ENCODE measurements at places on chromosomes 6 and 20.

- DNase-seq: no peak
Observed at GRCh38 chr6:3609388-3609787, 142.1 kb downstream of the PXDC1 start.

- peak; percentile 17 for DNase-seq
Observed at GRCh38 chr6:117477988-117478852, 4.3 kb upstream of the DCBLD1 start.

- DNase-seq: no peak
Observed at GRCh38 chr20:23178806-23179205, 92.7 kb upstream of the CD93 start.

- DNase-seq: no peak
Observed at GRCh38 chr6:11318835-11319813, 86.7 kb upstream of the NEDD9 start.

GRCh38 chr6:33926451-33926850 lies 122.6 kb upstream of the MLN start:
- no peak for DNase-seq

GRCh38 chr6:2733324-2733723 lies 17.4 kb downstream of the MYLK4 start:
- peak; percentile 12 for DNase-seq

DNA sequence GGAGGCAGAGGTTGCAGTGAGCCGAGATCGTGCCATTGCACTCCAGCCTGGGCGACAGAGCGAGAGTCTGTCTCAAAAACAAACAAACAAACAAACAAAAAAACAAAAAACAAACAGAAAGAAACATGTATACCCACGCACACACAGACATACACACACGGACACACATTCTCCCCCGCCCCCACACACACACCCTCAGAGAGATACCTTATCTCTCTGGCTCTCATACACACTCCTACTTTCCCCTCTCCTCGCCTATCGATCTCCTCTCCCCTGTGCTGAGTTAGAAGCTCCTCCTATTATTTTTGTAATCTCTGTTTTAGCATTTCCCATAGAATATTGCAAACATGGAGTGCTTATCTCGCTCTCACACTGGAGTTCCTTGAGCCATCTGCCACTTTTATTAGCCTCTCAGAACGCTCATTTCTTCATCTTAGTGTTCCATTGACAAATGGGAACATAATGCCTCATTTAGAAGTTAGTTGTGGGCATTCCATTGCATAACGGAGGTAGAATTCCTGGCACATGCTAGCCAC lies 144.2 kb upstream of the CITED2 start:
- DNase-seq: no peak

GRCh38 chr6:155936127-155936526 lies 480.5 kb upstream of the NOX3 start:
- DNase-seq: no peak

DNA sequence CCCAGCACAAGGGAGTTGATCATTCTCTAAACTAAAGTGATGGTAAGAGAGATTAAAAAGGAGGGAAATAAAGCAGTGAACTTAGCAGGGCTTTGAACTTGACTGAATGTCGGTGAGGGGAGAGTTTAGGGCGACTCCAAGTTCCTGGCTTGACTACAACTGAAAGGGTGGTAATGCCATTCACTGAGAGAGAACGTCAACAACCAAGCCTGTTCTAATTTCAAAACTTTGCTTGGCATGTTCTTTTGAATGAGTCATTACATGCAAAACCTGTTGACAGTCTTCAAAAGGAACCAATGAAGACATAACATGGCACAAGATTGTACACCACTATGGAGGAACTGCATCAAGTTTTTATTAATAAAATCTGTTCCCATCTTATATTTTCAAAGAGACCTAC lies 10.3 kb upstream of the MYB start:
- DNase-seq: no peak

- no peak for DNase-seq
Observed at GRCh38 chr20:3188823-3189413, 15.6 kb downstream of the DDRGK1 start.

DNA sequence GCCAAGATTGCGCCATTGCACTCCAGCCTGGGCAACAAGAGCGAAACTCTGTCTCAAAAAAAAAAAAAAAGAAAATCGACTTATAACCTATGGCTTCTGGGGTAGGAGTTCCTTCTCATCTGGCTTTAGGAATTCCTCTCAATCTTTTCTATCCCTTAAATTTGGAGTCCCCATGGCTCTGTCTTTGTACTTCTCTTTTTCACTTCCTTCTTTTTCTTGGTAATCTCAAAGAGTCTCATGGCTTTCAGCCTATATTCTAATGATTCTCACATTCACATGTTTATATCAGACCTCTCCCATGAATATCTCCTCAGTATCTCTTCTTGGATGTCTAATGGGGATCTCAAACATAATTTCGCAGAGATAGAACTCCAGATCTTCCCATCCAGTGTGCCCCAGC lies 42.8 kb upstream of the RALGAPA2 start:
- no peak for DNase-seq

DNA sequence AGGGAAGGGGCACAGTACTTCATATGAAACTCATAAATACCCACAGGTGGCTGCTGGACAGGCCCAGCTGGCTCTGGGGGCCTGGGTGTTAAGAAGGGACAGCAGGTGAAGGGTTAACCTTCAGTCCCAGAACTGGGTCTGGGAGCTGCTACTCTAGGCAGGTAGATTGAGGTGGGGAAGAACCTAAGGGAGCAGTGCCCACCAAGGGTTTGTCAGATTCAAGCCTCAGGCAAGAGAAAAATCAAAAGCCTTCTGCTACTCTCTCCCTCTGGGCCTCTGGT lies 5.6 kb downstream of the RPL10A start:
- no peak for DNase-seq

DNA sequence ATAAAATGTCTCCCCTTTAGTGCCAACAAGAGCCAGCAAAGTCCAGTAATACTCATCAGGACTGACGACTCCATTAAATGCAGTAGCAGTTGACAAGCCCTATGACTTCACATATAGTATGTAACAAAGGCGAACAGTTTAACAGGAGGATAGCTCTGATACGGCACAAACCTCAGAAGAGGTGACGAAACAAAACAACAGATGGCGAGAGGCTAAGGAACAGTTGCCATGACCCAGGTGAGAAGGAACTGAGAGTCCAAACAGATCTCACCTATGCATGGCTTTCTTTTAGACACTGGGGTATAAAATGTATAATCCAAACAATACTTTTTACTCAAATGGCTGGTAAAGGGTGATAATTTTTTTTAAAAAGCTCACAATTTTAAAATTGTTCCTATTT lies 37.1 kb downstream of the SYNE1 start:
- no peak for DNase-seq

DNA sequence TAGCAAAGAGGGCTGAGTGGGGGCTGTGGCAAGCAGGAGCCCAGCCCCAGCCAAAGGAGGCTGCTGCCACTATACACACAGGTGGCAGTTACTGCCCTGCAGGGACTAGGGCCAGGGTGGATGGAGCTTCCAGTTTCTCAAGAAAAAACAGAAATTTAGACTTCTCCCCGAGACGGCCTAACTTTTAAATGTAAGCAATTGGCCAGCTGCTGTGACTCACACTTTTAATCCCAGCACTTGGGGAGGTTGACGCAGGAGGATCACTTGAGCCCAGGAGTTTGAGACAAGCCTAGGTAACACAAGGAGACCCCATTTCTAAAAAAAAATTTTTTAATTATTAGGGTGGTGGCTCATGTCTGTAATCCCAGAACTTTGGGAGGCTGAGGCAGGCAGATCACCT lies 98.2 kb upstream of the NFATC2 start:
- no peak for DNase-seq

DNA sequence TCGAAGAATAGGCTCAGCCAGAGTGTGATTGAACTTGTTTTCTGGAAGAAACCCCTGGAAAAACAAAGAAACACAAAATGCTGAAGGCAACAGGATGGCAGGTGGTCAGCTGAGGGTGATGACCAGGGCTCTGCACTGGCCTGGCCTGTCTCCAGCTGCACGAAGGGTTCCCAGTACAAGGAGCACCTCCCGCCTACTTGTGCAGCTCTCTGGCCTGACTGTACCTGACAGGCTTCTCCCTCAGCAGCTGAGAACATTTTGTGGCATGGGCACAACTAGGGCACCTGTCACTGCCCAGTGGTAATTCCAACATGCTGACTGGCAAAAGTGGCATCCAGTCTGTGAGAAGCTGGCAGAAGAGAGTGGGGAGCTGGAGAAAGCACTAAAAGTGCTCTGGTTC lies 38.8 kb upstream of the EMILIN3 start:
- no peak for DNase-seq

- no peak for DNase-seq
Observed at GRCh38 chr6:14476793-14477531, 359.4 kb downstream of the CD83 start.

DNA sequence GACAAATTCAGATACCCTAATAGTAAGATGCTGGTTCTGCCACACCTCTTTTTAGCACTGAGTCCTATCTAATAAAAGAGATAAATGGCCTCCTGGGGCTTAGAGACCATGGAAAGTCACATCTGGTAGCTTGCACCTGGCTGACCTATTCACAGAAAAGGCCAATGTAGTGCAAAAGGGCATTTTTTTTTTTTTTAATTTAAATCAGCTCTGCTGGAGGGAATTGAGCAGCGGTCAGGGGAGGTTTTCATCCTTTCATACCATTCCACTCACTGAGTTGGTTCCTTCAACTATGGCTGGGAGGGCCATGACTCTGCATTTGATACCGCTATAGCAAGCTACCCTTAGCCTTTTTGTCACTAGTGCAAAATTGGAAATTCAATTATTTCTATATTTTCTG lies 20.1 kb upstream of the HS3ST5 start:
- no peak for DNase-seq

DNA sequence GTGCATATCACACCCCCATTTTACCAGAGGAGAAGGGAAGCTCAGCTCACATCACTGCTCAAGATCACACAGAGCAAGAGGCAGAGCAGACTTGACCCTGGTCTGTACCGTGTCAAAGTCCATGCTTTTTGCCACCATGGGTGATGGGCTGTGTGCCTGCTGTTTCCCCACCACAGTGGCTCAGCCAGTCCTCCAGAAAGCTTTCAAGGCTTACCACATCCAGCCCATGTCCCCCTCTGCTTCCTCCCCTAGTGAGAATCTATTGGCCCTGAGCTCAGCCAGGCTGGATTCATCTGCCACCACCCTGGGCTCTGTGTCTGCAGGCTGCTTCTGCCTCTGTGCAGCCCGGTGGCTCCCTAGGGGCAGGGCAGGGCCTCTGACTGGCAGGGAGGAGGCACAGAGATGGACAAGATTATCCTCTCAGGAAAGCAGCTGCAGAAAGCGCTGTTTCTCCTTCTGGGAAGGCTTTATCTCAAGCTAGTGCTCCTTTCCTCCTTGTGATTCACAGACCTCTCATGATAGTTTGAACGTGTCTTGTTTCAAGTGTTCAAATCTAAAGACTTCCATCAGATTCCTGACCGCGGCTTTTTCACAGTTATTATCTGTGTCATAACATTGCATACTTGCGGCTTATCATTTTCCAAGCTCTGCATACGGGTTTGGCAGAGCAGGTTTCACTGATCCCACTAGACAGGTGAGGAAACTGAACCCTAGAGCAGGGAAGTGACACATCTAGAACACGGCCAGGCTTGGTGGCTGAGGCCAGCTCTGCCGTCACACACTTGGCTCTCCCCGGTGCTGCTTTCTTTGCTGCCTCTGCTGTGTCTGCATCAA lies 37.4 kb downstream of the VEGFA start:
- no peak for DNase-seq

- no peak for DNase-seq
Observed at GRCh38 chr6:126672649-126673048, 332.7 kb downstream of the CENPW start.

GRCh38 chr6:129575378-129576118 lies 134.4 kb downstream of the ARHGAP18 start:
- DNase-seq: peak; percentile 33
